ENCODE measurements at places on chromosomes 5 and 9. TPM values are rescaled to one million over a fixed set of nuclear protein-coding genes. Genes with fewer than 3 reads are reported as not detected.

The OR1J2 gene
- total RNA-seq = not detected

The SLC36A2 gene
- total RNA-seq = 0.14 TPM

The ANKH gene
- 73.7 TPM for total RNA-seq

The SEC61B gene
- 123 TPM for total RNA-seq

The CD14 gene
- 104 TPM for total RNA-seq

The IL3 gene
- total RNA-seq = not detected

The NDUFS6 gene
- total RNA-seq = 33.2 TPM

The CDH9 gene
- not detected for total RNA-seq

The FABP6 gene
- total RNA-seq = not detected

The ORM1 gene
- 12.7 TPM for total RNA-seq

The DMRT3 gene
- not detected for total RNA-seq

The GPRIN1 gene
- 1.1 TPM for total RNA-seq

The SLC6A18 gene
- not detected for total RNA-seq

The MCTP1 gene
- total RNA-seq = 9.9 TPM

The SLC6A7 gene
- not detected for total RNA-seq

The LCN12 gene
- total RNA-seq = 10.0 TPM

The FAM169A gene
- 6.0 TPM for total RNA-seq

The AJM1 gene
- 19.4 TPM for total RNA-seq

The STPG3 gene
- total RNA-seq = not detected

The DDX4 gene
- not detected for total RNA-seq

The PCDHB13 gene
- total RNA-seq = 8.3 TPM

The BSPRY gene
- total RNA-seq = 16.0 TPM

The SSNA1 gene
- 65.7 TPM for total RNA-seq

The PCDHGB6 gene
- 11.6 TPM for total RNA-seq

The LCN1 gene
- total RNA-seq = not detected

The MUSK gene
- total RNA-seq = 2.5 TPM

The AHRR gene
- total RNA-seq = 3.5 TPM

The TOPORS gene
- total RNA-seq = 15.5 TPM

The SPARC gene
- 985 TPM for total RNA-seq

The PFN3 gene
- total RNA-seq = not detected

The KCNV2 gene
- total RNA-seq = not detected

The TUT7 gene
- 25.1 TPM for total RNA-seq

The OR13C4 gene
- not detected for total RNA-seq

The LCNL1 gene
- total RNA-seq = 0.92 TPM

The DNAI1 gene
- total RNA-seq = 0.52 TPM

The NOXA1 gene
- total RNA-seq = 36.7 TPM

The IL5 gene
- not detected for total RNA-seq

The GRK6 gene
- 39.5 TPM for total RNA-seq

The GPR21 gene
- total RNA-seq = 1.9 TPM

The SLC30A5 gene
- 60.5 TPM for total RNA-seq
